Central memory CD8-positive, alpha-beta T cell (primary cell): ENCODE measurements at places on chromosomes 2 and 18.

DNA sequence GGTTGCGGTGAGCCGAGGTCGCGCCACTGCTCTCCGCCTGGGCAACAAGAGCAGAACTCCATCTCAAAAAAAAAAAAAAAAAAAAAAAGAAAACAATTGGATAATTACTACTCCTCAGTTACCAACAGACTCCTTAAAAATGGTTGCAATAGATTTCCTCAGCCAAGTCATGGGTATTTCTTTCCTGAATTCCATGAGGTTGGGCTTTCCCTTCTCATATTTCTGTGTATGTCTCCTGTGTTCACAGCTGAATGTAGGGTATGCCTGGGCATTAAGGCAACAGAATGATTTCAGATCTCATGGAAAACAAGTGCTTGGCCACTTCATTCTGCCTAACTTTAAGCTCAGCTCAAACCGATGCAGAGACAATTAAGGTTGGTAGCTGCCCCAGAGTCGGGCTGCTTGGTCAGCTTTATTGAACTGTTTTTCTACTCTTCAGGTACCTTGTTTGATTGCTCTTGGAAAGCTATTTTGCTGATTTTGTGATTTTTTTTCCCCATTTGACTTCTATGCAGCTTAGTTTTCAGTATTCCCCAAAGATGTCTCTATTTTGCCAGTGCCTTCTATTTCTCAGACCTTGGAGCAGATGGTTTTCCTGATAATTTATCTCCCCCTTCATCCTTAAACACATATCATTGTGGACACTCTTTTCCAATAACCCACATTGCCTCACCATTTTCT is 24.8 kb downstream of the KIF5C start:
- no peak for DNase-seq
- H3K4me1 ChIP-seq: no peaks in the 10 kb centered on the region
- H3K4me3 ChIP-seq: no peak overlapping the region
- H3K36me3 ChIP-seq: no peaks in the 10 kb centered on the region

DNA sequence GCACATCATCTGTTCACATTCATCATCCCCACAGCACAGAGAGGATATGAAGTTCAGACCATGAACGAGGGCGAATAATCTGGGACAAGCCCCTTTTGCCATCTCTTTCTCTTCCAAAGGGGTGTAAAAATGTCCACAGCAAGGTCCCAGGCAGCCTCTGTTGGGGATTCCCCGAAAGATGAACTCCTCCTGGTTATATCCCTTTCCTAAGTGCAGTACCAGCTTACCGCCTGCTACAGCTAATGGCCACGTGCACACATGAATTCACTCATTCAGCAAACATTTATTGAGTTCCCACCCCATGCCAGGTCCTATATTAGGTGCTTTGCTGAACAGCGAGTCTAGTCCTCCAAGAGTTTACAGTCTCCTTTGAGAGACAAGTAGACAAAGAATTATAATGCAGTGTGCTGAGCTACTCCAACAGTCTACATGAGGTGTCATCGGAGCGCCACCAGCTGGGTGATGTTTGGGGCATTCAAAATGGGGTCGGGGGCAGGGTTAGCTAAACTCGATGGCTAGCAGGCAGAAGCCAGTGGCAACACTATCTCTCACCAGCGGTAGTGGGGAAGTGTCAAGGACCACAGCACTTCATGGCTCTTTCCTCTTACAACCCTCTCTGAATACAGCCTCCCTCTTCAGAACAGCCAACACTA is 228.9 kb downstream of the TMEM163 start:
- H3K4me3 ChIP-seq: no peak overlapping the region
- DNase-seq: no peak
- peaks cover 2% of the 10 kb centered on the region for H3K36me3 ChIP-seq
- peaks cover 6% of the 10 kb centered on the region for H3K4me1 ChIP-seq
- peaks cover 49% of the 10 kb centered on the region for H3K27me3 ChIP-seq
- no peak overlapping the region for H3K27ac ChIP-seq

- DNase-seq: no peak
- no peak overlapping the region for H3K4me3 ChIP-seq
- no peaks in the 10 kb centered on the region for H3K36me3 ChIP-seq
These were observed 263.7 kb downstream of the ALK start for GRCh38 chr2:29657674-29658073.

DNA sequence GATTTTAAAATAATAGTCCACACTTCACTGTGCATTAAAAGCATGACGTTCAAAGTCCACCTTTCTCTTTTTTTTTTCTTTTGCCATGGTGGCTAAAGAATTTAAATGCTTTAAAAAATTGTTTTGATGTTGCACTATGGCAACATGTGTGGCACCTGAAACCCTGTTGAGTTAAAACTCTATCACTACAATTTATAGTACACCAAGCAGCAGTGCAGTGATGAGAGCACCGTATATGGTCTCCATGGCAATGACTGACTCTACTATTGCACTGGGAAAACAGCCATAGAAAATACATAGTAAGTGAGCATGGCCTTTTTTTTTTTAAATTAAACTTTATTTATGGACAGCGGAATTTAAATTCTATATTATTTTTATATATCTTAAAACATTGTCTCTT is 298.8 kb downstream of the FIGN start:
- H3K36me3 ChIP-seq: peaks cover 2% of the 10 kb centered on the region
- H3K27ac ChIP-seq: no peak overlapping the region
- H3K4me1 ChIP-seq: no peaks in the 10 kb centered on the region
- H3K27me3 ChIP-seq: no peaks in the 10 kb centered on the region

GRCh38 chr2:3703236-3703756 is at the start of gene DCDC2C:
TSS of gene DCDC2C (plus strand) at chr2:3703575. CDS start at chr2:3703752, 177 bp downstream.
- no peak within 1 kb of the TSS for H3K4me3 ChIP-seq
- H3K27ac ChIP-seq: no peak within 1 kb of the TSS
- H3K36me3 ChIP-seq: no peaks in the 10 kb centered on the region
- no peak for DNase-seq
- H3K27me3 ChIP-seq: peaks cover 57% of the 10 kb centered on the region

GRCh38 chr18:42231796-42232195 is 276.8 kb downstream of the PIK3C3 start:
- no peak overlapping the region for H3K27ac ChIP-seq
- no peak overlapping the region for H3K4me3 ChIP-seq
- no peaks in the 10 kb centered on the region for H3K4me1 ChIP-seq

- H3K36me3 ChIP-seq: no peaks in the 10 kb centered on the region
- DNase-seq: no peak
- H3K4me3 ChIP-seq: no peak overlapping the region
These were observed 489.6 kb upstream of the PIK3C3 start for GRCh38 chr18:41465386-41465785.

DNA sequence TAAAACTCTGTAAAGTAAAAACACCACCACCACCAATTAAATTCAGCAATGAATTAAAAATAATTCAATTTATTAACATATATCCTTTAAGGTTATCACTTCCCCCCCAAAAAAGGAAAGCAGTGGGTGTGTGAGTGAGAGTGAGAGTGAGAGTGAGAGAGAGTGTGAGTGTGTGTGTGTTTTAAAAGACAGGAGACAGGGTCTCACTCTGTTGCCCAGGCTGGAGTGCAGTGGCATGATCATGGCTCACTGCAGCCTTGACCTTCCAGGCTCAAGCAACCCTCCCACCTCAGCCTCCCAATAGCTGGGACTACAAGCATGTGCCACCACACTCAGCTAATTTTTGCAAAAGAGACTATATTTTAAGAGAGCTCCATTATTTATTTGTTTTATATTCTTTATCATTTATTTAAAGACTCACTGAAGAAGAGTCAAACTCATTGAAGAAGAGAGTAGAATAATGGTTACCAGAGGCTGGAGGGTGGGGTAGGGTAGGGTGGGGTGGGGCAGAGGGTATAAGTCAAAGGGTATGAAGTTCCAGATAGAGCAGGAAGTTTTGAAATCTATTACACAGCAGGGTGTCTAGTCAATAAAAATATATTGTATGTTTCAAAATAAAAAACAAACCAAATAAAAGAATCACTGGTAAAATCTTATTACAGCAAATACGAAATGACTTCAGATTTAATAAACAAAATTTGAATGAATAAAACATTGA is 121.6 kb downstream of the C2orf74 start:
- H3K4me3 ChIP-seq: no peak overlapping the region
- peaks cover 39% of the 10 kb centered on the region for H3K36me3 ChIP-seq
- DNase-seq: no peak
- H3K27me3 ChIP-seq: no peaks in the 10 kb centered on the region
- H3K27ac ChIP-seq: no peak overlapping the region
- H3K4me1 ChIP-seq: no peaks in the 10 kb centered on the region
